Fibroblast of upper back skin (primary cell): ENCODE measurements at places on chromosomes 5 and 9.
A peak's percentile ranks its signal among the peaks of the same experiment; 100 is the strongest.

GRCh38 chr9:116686135-116686534 lies 970 bp upstream of the TRIM32 start:
- DNase-seq = no peak

DNA sequence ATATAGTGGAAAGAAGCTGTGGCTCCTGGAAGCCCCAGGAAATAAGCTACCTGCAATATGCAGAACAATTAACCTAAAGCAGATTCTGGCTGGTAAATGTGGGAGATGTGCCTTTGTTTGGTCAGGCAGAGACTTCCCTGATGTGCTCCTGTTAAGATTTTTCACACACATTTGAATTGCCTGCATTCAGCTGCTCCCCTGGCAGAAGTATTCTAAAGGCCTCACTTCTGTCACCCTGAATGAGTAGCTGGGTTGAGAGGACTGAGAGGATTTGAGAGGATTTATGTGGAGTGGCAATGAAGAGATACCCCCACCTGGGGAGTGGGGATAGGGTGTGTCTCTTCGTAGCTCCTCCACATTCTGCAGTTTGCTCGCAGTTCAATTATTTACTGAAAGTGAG lies 130.5 kb downstream of the ST8SIA4 start:
- no peak for DNase-seq

GRCh38 chr5:105088102-105088501 lies 1525.5 kb upstream of the NUDT12 start:
- DNase-seq = no peak

DNA sequence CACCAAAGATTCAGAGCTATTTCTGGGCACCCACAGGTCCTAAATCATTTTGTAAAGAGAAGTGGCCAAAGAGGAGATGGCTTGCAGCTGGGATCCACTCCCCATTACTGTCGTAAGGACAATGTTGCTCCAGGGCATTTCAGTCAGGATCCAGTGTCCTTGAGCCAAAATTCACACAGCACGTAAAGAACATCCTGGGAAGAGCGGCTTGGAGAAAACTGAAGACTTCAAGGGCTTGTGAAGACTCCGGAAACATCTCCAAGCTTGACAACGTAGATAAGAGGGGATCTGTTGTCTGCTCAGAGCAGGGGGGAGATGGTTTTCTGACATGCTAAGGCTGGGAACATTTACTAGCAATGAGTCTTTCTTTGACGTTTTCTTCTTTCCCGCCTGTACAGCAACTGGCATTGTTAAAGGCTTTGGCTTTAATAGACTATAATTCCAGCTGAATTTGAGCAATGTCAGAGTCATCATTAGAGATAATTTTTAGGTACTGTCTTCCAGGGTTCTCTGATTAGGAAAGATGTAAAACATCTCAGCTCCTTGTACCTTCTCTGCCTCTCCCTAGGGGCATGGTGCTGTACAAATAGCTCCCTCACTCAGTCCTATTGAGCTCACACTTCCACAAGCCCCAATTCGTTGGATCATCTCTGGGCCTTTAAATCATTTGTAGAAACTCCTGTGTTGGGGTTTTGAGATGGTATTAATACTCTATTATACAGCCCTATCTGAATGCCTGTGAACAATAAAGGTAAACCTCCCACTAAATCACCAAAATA lies 39.7 kb downstream of the EGFLAM start:
- DNase-seq = no peak

- DNase-seq = peak; percentile 61
Measured at GRCh38 chr9:16031971-16032370, 479.1 kb downstream of the CCDC171 start.

GRCh38 chr5:149931992-149932436 lies 12.6 kb downstream of the PDE6A start:
- DNase-seq = no peak

DNA sequence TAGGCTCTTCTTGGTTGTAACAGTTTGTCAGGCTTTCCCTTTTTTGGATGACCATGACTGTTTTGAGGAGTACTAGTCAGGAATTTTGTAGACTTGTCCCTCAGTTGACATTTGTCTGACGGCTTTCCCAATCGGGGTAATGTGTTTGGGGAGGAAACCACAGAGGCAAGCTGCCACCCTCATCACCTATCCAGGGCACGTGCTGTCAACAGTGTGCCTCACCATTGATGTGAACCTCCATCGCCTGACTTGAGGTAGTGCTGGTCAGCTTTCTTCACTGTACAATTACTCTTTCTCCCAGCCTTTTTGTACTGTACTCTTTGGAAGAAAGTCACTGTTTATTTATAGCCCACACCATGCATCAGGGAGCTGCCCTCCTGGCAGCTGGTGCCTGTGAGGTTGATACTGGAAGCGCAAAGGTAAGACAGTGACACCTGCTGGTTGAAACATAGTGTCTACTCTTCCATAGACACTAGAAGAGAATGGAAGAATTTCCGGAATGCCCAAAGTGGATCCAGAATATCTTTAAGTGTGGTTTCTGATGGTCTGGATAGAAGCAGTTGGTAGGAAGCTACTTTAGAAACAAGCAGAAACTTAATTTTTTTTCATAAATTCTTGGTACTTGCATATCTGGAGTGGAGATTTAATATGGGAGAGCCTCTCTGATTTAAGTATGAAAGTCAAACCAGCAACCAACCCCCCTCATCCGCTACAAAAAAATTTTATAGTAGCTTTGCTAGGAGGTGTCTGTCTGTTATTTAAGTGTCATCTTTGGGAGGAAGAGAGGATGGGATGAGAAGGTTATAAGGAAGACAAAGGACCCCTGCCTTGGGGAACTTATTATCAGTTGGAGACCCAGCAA lies 69.3 kb downstream of the SNX30 start:
- peak; percentile 71 for DNase-seq

DNA sequence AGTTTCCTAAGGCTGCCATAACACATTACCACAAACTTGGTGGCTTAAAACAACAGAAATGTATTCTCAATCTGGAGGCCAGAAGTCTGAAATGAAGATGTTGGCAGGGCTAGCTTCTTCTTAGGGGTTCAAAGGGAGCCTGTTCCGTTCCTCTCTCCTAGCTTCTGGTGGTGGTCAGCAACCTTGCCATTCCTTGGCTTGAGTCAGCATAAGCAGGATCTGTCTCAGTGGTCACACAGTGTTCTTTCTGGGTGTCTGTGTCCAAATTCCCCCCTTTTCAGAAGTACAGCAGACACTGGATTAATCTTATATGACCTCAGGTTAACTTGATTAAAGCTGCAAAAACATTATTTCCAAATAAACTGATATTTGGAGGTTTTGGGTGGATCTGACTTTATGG lies 2.1 kb upstream of the OSMR start:
- DNase-seq = no peak

DNA sequence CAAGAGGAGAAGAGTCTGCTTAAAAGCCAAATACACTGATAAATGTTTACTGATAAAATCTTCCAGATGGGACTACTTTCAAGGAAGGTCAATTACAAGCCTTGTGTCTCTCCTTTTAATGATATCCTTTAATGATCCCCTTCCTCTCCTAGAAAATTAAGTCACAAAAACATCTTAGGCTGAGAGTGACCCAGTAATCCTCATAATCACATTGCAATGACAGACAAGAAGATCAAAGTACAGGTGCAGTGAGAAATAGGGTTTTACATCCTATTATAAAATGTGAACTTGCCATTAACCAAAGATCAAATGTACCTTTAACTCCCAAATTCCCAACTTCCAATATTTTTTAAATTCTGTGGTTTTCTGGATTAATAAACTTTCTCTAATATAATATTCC lies 514.8 kb downstream of the RAB3C start:
- DNase-seq = no peak

GRCh38 chr9:130382636-130383349 lies 62.0 kb upstream of the ASS1 start:
- DNase-seq = no peak

DNA sequence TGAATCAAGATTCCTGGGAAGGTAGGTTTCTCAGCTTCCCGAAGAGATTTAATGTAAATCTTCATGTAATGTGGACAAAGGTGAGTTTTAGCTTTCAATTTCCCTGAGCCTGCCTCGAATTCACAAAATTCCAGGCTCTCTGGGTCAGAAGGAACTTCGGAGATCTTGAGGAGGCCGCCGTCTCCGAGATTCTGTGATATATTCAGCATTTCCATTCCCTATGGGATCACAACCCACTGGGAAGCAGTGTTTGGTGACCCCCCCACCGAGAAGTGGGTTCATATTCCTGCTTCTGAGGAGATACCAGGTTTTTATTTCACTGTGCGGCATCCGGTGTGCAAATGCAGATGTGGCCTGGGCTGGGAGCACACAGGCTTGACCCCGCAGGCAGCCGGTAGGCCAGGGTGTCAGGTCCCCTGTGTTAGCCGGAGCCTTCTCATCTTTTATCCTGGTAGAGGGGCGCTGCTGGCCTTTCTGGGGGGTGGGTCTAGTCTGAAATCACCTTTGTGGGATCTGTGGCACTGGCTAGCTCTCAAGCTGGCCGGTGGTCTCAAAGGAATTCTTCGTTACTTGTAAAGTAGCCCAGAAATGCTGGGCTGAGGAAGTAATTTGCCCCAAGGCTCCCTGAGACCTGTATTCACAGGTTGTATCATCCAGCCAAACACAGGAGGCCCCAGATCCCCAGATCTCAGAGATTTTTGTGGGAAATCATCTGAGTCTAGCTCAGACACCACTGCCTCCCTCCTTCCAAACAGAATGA lies 1.4 kb downstream of the PLEKHG4B start:
- DNase-seq = no peak

GRCh38 chr9:124149992-124150391 lies 107.8 kb upstream of the NEK6 start:
- DNase-seq = no peak

- DNase-seq = no peak
Measured at GRCh38 chr5:157468293-157468965, 8.4 kb downstream of the NIPAL4 start.

DNA sequence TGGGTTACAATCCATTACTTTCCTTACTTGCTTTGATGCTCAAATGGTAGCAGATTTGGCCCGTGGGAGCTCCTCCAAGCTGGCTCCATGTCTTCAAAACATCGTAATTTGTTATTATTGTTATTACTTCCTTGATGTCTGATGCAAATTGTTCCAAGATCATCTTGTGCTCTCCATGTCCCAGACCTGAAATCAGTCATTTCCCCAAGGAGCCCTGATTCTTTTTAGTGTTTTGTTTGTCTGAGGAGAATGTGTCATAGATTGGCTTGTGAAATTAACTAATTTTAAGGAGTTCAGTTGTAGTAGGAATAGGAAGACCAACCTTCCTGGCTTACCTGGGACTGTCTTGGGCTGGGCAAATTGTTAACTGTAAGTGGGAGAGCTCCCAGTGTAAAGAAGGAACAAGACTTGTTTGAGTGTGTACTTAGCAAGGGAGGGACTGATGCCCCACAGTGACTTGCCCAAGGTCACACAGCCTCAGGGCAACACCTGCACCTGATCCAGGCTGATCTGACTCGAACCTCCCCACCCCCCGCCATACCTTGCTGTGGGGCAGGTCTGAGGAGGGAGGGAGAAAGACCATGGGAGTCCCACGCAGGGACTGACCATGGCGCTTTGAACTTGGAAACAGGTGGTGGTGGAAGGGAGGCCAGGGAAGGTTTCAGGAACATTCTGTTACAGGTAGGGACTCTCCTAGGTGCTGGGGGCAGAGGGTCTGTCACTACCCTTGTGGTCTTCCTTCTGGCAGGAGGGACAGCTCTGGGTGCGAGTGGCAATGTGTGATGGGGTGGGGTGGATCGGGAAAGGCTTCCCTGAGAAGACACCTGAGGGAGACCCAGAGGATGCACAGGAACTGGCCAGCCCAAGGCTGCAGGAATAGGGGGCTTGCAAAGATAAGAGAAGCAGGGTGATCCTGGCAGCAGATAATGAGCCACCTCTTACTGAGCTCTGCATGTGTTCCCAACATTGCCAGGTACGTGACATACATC lies 2.7 kb upstream of the BICD2 start:
- no peak for DNase-seq

DNA sequence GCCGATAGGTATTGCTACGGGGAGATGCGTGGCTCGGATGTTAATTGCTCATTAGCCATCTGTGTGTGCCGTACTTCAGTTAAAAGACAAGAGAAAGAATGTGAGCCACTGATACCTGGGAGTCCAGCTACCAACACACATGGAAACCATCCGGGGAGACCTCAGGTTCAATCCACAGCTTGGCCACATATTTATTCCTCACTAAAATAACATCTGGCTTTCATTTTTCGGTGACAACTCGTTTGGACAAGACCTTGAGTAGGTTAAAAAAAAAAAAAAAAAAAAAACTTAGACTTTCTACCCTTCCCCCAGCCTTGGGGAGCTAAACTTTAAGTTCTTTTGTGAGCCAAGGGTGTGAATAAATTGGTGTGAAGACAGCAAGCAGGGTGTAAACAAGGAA lies 84.1 kb downstream of the SLIT3 start:
- DNase-seq = peak; percentile 54

DNA sequence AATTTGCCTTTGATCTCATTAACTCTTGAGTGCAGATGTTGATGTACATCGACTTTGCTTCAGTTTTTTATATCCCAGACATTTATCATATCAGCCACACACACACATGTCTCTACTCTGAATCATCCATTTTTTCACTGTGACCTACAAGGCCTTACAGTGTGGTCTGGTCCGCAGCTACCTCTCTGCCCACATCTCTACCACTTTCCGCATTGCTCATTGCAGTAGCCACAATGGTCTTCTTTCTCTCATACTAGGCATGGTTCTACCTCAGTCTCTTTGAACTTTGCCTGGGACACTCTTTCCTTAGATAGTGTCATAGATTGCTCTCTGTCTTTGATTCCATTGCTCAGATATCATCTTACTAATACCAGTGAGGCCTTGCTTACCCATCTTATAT lies 87.9 kb upstream of the FSD1L start:
- peak; percentile 59 for DNase-seq

GRCh38 chr5:172637740-172638139 lies 3.3 kb upstream of the NEURL1B start:
- DNase-seq = no peak

GRCh38 chr5:39501397-39501796 lies 76.6 kb upstream of the DAB2 start:
- DNase-seq = peak; percentile 93

DNA sequence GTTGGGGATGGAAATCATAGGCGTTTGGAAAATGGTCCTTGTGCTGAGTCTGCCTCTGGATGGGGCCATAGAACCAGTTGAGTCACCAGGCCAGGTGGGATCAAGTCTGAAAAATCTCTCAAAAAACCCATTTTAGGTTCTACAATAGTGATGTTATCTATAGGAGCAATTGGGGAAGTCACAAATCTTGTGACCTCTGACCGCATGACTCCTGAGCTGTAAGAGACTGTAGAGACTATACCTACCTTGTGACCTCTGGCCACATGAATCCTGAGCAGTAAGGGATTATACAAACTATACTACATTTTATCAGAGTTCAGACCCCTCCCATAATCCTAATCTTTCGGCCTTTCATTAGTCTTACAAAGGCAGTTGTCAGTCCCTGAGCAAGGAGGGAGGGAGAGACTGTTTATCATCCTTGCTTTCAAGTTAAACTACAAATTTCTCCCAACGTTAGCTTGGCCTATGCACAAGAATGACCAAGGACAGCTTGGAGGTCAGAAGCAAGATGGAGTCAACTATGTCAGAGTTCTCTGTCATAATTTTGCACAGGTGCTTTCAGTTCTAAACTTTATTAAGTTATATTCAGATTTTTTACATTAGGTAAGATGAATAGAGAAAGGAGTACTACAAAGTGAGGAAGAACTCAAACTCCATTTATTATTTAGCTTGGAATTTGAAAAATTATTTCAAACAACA lies 11.5 kb upstream of the JMY start:
- no peak for DNase-seq
